ENCODE measurements at places on chromosomes 5 and 9.

DNA sequence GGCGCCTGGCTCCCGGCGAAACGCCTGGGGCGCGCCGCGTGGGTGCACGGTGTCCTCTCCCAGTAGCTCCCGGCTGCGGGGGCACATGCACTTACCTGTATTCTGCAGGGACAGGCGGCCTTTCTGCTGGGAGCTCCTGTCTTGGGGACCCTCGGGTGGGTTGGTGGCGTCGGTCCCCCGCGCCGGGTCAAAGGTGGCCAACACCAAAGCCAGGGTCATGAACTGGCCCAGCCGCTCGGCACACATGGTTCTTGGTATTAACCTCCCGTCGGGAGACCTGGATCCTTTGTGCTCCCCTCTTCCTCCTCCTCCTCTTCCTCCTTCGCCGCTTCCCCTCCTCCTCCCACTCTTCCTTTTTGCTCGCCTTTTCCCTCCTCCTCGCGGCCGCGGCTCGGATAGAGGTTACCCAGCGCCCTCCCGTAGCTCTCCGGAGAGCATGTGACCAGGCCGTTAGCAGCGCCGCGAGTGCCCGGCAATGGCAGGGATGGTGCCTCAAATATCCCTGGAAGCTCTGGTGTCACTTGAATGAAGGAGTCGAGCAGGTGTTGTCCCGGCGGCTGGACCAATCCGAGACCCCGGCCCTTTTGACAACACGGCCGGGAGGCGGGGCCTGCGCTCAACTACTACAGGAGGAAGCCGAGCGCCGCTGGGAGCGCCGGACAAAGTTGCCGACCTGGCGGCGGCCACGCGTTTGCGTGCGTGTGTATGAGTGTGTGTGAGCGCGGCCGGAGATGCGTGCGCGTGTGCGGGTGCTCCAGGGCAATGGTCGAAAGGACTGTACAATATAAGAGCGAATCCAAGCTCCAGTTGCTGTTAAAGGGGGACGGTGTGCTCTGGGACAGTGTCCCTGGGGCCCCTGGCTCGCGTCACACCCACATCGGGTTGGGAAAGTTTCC lies at the start of gene STC2:
STC2 (minus strand) TSS at position 467 of the 896 bp plus-strand sequence; CDS start at position 246, 221 bp downstream.
- DNase-seq: no peak

DNA sequence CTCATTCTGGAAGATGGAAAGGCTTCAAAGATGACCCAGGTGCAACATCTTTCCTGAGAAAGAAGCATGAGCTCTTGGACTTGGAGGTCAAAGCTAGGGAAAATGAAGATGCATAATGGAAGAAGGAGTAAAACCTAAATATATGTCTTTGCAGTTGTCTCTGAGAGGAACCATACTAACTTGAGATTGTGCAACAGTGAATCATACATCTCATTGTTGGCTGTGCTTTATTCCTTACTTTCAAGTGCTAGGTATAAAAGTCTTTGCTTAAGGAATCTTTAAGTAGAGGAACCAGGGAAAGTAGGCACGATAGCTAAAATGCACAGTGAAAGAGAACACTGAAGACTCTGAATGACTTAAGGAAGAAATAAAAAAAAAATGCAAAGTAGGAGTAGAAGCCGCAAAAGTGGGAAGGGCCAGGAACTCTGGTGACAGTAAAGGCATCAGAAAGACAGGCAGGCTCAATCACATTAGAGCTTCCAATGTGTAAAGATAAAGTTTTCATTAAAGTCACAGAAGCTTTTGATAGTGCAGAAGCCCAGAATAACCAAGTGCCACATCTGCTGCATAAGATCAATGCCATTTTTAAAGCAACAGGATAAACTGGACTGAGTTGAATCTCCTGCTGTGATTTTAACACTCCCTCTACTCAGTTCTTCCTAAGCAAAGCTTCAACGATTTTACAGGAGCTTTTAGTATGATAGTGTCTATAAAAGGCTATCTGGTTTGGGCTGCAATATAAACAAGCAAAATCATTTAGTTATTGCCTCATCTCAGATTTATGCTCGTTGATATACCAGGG lies 432.3 kb upstream of the EDIL3 start:
- no peak for DNase-seq

DNA sequence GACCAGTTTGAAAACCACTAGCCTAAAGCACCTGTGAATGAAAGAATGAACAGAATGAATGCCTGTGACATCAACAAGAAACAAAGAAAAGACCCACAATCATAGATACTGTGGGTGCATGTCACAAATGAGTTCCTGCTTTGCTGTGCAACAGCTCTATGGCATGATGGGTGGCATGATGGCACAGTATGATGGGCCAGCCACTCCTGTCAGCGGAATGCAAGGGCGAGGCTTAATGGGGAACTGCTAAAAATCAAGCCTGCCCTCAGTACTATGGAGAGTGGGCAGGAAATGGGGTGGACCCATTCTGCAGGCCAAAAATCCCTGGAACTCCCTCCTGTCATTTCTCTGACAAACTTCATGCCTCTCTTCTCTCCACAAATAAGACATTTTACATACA lies 89.0 kb downstream of the DCP2 start:
- DNase-seq: no peak

DNA sequence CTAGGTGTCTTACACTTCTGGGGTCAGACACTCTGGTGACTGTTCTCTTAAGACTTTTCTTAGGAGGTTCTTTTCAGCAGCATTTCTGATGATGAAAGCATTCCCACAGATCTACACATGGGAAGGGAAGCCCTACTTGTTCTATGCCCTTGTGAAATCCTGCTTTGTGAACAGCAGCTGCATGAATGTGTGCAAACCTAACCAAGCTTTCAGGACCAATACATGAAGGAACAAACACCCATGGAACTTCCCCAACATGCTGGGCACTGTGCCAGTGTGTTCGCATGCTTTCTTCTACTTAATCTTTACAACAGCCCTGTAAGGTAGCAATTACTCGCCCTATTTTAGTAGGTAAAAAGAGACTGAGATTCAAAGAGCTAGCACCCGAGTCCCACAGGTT lies 439.9 kb upstream of the KLF4 start:
- DNase-seq: no peak

GRCh38 chr9:35518225-35518821 lies 28.4 kb downstream of the RUSC2 start:
- no peak for DNase-seq

GRCh38 chr9:22210936-22211335 lies 201.8 kb upstream of the CDKN2B start:
- no peak for DNase-seq

DNA sequence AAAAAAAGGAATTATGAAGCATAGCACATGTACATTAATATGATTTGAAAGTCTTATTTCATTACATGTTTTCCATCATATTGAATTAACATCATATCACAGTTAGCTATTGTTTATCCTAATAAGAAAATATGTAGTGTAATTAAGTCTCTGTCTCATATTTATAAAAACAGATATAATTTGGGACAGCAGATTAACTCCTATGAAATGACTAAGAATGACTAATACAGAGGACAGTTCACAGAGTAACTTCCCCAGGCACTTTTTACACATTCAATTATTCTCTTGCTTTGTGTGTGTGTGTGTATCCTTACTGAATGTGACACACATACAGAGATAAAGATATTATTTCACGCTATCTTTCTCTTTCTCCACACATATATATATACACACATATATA lies 2400.9 kb upstream of the C9orf72 start:
- no peak for DNase-seq

DNA sequence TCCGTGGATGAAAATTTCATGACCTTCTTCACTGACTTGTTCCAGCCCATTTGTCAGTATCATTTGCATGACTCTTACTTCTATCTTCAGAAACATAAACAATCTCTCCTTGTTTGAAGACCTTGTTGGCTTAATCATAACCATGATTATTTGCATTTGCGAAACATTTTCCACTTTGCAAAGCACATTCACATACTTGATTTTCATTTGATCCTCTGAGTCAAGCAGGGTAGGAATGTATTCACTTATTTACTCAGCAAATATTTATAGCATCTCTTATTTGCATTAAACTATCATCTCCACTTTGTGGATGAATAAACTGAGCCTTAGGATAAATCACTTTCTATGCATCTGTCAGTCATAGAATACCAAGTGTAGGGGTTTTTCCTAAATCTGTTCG lies 343.0 kb upstream of the SGCD start:
- DNase-seq: no peak

- no peak for DNase-seq
Observed at GRCh38 chr9:35254984-35255857, 93.4 kb downstream of the UNC13B start.

- DNase-seq: no peak
Observed at GRCh38 chr9:113373256-113373655, 3.5 kb downstream of the HDHD3 start.

DNA sequence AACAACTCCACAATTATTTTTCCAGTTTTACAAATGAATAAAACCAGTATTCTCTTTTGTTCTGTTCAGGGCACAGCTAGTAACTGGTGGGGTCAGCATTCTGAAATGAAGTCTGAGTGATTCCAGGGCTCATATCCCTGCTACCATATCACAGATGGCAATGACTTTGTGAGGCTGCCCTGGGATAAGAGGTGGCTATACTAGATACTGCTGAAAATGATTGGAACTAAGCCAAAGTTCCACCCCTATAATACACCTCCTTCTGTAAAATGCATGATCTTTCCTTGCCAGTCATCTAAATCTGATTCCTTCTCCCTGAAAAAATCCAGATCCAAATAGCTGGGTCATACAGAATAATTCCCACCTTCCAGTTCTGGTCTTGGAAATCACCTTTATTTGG lies 14.4 kb downstream of the SLC25A51 start:
- DNase-seq: no peak

DNA sequence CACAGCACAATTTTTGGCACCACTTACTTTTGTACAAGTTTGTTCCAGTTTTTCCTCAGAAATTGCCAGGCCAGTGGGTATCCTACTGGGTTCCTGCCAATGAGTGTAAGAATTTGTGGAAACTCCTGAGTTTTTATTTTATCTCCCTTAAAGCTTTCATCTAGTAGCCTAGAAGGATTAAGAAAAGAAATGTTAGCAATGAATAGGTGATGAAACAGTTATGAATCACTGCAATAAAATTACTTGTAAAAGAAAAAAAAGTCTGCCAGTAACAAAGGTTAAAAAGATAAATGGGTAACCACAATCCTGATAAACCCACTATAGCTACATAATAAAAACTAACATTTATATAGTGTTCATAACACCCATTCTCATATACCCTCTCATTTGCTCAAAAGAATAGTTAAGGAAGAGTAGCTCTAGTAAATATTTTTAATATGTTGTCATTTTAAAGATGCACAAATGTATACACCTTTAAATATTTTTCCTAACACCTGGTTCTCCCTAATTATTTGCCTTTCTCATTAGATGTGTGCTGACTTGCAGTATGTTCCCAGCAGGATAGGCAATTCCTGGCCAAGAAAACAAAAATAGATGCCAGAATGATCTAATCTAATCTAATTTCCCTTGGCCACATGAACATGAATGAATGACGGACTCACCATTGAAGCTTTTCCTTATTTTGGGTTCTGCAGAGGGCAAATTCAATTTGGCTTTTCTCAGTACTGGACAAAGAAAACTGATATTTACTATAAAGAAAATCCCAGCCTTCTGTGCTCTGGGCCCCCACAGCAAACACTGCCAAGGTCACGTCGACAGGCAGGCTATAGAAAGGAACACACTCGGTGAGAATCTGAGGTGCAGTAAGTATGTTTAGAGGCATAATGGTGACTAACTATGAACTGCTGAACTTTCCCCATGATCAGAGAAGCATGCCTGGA lies 26.4 kb downstream of the ERAP1 start:
- DNase-seq: no peak

- DNase-seq: no peak
Observed at GRCh38 chr9:87249029-87249428, 248.6 kb upstream of the DAPK1 start.

DNA sequence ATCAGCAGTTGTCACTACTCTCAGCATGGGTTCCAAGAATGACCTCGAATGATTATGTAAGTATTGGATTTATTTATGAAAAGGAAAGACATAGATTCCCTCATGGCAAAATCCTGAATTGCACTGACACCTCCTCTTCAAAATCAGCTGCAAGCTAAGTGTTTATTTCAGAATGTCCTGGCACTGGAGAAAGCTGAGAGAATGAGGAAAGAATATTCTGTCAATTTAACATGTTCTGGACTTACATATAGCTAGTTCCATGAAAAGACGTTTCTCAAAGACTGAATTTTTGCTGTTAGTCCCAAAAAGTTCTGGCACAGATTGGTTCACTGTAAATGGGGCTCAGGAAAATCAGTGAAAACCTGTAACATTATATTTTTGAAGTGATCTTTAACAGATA lies 120.3 kb downstream of the NREP start:
- DNase-seq: no peak

DNA sequence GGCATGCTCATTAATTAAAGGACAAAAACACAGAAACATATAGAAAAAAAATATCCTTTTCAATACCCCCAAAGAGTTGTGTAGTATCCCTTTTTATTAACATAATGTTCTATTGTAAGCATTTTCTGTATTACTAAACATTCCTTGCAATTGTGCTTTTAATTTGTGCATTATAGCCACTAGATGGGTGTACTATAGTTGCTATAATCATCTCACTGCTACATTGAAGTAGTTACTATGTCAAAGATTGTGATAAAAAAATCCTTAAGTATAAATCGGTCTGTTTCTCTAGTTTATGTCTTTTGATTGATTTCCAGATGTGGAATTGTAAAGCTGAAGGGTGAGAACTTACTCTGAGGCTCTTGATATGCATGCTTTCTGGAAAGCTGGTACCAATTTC lies 21.4 kb downstream of the FREM1 start:
- no peak for DNase-seq

DNA sequence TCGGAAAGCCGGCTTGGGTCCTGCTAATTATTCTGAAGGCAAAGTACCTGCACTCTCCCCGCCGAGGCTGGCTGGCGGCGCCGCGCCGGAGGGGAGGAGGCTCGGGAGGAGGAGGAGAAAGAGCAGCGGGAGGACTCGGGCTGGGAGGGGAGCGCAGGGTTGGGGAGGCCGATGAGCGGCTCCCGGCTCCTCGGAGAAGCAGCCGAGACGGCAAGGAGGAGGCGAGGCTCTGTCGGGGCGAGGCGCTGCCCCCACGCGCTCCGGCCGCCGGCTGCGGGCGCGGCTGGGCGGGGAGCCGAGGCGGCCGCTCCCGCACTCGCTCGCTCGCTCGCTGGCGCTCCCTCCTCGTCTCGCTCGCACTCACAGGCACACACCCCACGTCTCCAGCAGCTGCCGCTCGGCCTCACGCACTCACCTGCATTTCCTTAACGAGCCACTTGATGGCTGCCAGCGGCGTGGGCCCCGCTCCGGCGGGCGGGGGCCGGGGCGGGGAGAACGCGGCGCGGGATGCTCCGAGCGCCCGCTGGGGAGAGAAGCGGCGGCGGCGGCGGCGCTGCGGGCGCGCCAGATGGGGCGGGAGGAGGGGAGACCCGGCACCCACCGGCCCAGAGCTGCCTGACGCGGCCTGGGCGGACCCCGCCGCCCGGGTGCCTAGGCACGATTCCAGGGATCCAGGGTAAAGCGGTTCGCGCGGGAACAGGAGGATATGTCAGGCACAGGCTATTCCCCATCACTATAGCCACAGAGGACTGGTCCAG lies at the start of gene PTPRD:
PTPRD (minus strand) TSS at position 362 of the 758 bp plus-strand sequence.
- peak; percentile 63 for DNase-seq

GRCh38 chr5:172453206-172453985 lies 929 bp downstream of the SH3PXD2B start:
- no peak for DNase-seq

- no peak for DNase-seq
Observed at GRCh38 chr9:108360304-108360703, 495.5 kb downstream of the ACTL7B start.
